ENCODE measurements at places on chromosomes 7 and 10.
A peak's percentile ranks its signal among the peaks of the same experiment; 100 is the strongest.

DNA sequence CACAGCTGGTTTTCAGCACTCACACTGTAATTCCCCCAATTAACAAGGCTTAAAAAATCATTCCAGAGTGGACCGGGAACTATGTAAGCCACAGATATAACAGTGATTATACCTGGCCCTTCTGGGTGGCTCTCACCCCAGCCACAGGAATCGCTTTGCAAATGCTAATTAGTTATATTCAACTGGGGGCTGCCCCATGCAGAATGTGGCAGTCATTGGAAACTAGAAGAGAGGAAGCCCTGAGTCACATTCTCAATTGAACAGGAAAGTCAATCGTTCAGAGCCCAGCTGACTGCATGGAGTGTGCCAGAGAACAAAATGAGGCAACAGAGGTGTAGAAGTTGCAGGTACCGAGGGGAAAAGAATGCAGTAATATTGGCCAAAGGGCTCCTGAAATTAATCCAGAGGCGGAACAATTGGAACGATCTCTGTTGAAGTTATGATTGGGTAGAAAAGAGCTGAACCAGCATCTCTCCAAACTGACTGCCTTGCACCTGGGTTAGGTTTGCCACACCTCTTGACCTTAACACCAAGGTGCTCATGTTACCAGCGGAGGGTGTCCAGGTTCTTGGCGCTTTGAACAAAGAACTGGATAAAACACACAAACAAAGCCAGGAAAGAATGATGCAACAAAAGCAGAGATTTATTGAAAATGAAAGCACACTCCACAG, 909.7 kb upstream of the AUTS2 start:
- no peak for DNase-seq

GRCh38 chr7:77419102-77419501, 3.0 kb upstream of the GSAP start:
- no peak for DNase-seq

- DNase-seq: no peak
Measured at GRCh38 chr7:17593819-17594419, 295.5 kb downstream of the AHR start.

DNA sequence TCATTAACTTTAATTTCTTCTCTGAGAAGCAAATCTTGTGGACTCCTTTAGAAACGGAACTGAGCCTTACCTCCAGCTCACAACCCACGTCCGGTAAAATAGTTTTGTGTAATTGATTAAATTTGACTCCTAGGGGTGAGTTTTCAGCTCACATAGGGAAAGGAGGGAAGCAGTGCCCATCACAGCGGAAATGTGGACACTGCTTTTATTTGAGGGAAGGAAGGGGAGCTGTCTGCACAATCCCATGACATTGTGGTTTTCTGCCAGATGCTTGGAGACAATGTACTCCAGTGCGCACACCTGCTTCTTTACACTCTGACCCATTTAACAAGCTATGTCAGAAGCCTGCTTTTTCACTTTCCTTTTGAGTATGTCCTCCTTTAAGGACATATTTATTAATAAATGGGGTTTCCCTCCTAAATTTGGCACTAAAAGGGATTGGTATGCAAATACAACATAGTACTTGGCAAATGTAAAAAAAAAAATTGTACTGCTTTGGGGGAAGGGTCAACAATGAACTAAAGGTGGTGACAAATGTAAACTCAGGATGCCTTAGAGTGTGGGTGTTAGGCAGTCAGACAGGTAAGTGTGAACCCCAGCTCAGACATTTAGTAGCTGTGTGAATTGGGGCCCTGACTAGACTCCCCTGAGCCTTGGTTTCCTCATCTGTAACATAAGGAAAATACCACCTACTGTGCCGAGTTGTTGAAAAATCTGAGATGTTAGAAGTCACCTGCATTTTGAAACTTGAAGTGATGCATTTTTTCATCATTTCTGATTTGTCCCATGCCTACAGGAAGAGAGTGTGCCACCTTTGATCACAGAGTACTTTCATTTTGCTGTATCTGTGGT, 90.2 kb upstream of the KLF6 start:
- DNase-seq: no peak

DNA sequence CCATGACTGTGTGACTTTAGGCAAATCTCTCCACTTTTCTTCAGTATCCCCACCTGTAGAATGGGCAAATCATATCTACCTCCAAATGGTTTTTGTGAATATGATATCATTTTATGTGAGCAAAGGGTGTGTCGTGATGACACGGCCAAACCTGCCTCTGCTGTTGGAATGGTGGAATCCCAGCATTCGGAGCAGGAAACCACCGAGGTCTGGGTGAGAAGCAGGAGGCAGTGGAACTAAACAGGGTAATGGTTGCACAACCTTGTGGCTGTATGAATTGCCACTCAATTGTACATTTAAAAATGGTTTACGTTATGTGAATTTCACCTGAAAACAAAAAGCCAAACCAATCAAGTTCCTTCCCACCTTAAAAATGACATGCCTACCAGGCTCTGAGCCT, 131.4 kb upstream of the ZMIZ1 start:
- peak; percentile 38 for DNase-seq

DNA sequence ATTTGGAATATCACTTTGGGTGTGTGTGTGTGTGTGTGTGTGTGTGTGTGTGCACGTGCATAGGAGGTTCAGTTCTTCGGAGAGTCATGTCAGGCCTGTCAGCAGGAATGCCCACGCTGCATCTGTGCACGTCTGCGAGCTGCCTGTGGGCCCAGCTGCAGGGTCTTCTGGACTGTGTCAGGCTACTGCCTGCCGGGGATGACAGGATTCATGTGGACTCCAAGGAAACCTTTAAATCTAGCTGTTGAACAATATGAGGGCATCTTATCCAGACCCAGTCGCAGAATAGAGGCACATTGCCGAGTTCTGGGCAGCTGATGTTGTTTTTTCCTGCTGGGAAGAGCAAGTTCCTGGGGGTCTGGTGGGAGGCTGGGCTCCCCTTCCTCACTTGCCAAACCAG, 19.0 kb downstream of the AQP1 start:
- no peak for DNase-seq

- DNase-seq: no peak
Measured at GRCh38 chr10:117743509-117743908, 201.0 kb downstream of the EMX2 start.

GRCh38 chr10:56351909-56352630, 9.0 kb downstream of the ZWINT start:
- no peak for DNase-seq

- DNase-seq: no peak
Measured at GRCh38 chr10:34446049-34446448, 369.0 kb downstream of the PARD3 start.

DNA sequence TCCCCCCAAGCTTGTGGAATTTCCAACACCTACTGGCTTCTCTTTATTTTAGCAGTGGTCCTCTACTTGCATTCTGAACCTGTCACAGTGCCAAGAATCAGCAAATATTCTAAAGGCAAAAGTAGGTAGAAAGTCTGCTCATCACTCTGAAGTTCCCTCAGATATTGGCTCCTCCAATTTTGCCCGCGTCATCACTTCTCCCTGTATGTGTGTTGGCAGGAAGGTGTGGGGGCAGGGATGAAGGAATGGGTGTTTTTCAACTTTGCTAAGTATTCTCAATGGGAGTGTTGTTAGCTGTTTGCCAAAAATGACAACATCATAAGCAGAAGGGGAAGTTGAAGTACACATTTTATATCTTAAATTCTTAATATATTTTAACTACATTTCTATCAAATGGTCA, 226.2 kb downstream of the POLR1F start:
- no peak for DNase-seq

- no peak for DNase-seq
Measured at GRCh38 chr7:7180725-7181449, 1.5 kb upstream of the C1GALT1 start.

DNA sequence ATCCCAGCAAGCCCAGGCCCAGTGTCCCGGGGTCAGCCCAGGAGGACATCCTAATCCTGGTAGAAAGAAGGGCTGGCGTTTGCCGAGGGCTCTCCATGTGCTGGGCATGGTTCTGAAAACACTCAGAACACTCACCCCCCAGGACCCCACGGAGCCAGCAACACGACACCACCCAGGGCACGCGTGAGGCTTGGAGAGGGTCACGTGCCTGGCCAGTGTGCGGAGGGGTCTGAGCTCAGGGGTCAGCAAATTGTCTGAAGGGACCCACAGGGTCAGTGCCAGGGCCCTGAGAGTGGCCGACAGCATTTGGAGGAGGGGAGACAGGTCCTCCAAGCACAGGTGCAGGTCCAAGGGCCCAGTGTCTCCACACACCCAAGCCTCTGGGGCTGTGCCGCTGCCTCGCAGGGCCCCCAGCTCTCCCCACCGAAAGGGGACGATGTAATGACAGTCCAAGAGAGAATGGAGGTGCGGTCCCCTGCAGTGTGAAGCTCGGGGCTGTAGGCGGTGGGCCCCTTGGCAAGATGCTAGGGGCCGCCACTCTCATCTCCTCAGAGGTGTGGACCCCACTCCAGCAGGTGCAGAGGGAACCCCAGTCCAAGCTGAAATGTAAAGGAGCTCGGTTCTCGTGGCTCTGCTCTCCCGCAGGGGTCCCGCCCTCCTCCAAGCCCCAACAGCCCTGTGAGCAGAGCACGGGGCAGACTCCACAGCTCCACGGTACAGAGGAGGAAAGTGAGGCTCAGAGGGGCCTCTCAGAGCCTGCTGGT, 7.8 kb downstream of the FOXL3 start:
- DNase-seq: no peak

DNA sequence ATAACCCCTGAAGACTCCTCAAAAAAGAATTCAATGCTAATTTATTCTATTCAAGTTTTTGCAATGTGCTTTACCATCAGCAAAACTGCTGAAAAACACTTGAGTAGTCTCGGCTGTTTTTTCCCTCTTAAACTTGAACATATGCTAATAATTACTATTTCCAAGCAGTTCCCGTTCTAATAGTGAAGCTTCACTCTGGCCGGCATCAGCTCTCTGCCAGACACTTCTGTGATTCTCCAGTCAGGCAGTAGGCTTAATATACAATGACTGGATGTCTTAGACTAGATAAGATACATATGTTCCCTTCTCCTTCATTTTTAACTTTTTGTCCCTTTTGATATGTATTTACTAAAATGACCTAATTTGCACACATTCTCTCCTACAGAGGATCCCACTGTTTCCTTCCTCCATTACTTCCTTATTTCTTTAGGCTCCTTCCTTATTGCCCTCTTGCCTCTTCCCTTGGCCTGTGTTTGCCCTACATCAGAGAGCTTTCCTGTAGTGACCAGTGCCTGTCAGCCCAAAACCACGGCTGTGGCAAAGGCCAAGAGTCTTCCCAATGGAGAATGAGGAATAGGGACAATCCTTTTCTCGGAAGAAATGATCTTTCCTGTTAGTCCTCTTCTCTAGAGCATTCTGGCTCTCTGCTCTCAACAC, 23.5 kb downstream of the HEPACAM2 start:
- DNase-seq: no peak

- no peak for DNase-seq
Measured at GRCh38 chr7:55326081-55326835, 38.9 kb upstream of the LANCL2 start.

- no peak for DNase-seq
Measured at GRCh38 chr10:96263176-96263575, 8.2 kb downstream of the BLNK start.

DNA sequence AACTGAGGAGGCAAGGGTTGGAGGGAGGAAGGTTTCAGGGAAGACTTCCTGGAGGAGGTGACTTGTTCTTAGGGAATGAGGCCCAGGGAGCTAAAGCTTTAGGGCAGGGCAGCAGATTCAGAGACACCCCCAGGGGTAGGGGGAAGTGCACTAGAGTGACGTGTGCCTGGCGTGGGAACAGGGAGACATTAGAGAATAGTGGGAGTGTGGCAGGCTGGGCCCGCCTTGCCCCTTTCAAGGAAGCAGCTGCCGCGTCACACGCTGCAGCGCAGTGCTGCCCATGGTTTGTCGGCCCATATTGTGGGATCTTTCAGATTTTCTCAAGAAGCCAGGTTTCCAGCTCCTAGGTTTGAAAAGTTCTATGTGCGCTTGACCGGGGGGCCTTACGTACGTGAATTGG, 139.4 kb downstream of the LHPP start:
- no peak for DNase-seq

GRCh38 chr10:43976292-43976691, 327.6 kb upstream of the ZNF32 start:
- no peak for DNase-seq

DNA sequence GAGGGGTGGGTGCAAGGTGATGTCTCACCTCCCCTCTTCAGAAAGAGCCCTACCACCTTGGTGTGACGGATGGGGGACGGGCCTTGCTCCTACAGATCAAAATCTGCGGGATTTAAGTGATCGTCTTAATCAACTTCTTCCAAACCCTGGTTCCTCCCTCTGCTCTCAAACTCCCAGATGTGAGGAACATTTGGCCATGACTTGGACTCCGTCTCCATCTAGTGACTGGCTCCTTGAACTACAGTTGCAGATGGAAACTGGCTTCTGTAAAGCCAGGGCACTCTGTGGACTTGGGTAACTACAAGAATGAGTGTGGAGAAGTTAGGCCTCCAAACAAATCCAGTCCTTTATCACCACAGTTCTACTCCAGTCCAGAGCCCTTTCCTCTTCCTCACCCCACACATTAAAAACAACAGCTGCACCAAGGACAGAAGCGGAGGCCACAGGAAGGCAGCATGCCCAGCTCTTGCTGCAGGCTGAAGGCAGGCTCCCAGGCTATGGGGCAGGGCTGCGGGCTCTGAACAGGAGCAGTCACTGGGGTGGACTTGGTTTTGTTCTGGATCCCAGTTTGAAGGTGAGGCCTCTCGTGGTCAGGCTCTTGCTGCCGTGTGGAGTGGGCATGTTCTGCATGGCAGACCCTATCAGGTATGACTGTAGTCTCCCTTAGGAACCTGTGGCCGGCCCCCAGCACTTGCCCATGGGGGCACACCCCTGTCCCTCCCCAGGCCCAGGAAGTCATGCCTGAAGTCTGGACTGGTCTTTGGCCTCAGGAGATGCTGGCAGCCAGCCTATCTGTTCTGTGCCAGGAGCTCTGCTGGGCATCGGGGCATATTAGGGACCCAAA, 79.4 kb downstream of the VWC2 start:
- DNase-seq: peak; percentile 75

GRCh38 chr7:96997512-96998032, 7.8 kb upstream of the DLX6 start:
- DNase-seq: no peak

DNA sequence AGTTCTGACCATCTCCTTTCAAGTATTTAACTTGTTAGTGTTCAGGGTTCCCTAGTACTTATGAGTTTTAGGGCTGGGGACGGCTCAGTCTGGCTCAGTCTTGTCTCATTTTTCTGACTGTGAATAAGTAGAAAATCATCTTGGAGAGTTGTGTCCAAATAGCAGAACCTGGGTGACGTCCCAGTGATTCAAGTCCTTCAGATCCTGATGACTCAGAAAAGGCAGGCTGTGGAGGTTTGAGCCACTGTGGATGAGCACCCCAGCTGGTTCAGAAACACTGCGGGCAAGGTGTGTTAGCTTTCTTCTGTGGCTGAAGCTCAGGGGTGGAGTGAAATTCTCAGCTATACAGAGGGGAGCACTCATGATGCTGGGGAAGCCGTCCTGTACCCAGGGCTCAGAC, 154.4 kb upstream of the NPY start:
- DNase-seq: no peak

- peak; percentile 85 for DNase-seq
Measured at GRCh38 chr10:35635576-35635975, 6.5 kb downstream of the FZD8 start.

- peak; percentile 10 for DNase-seq
Measured at GRCh38 chr10:78541481-78542140, 507.9 kb downstream of the RPS24 start.

GRCh38 chr10:111295788-111296187, 219.0 kb downstream of the ADRA2A start:
- DNase-seq: no peak

- DNase-seq: peak; percentile 46
Measured at GRCh38 chr7:92720604-92721350, 115.6 kb downstream of the CDK6 start.
